ENCODE measurements at places on chromosomes 7 and 10. TPM values are rescaled to one million over a fixed set of nuclear protein-coding genes. Genes with fewer than 3 reads are reported as not detected.

FBXL13 gene
- total RNA-seq, result 0.30 TPM

- no peak for DNase-seq
These were observed 10.4 kb downstream of the HTR7 start for GRCh38 chr10:90847436-90847835.

- no peak for DNase-seq
These were observed 254.8 kb downstream of the INHBA start for GRCh38 chr7:41448104-41448503.

LIPN gene
- total RNA-seq, result 7.2 TPM

DNA sequence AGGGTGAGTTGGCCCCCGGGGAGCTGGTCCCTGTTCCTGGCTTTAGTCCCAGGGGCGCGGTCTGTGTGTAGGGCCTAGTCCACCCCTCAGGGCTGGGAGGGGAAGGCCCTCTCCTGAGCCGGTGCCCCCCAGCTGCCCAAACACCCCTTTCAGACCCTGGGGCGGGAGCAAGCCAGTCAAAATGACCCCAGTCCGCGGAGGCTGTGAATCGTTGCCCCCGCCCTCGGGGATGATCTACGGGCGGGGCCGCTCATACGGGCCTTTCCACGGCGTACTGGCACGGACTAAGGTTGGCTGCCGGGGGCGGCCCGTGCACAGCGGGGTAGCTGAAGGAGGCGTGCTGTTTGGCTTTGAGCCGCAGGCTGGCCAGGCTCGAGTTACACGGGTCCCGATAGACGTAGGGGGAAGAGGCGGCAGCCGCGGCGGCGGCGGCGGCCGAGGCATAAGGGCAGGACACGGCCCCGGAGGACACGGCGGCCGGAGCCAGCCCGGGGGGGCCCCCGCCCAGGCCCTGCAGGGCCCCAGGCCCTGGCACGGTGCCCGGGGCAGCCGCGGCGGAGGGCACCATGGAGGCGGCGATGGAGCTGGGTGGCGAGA lies 4.3 kb downstream of the ELOVL3 start:
- no peak for DNase-seq

DNA sequence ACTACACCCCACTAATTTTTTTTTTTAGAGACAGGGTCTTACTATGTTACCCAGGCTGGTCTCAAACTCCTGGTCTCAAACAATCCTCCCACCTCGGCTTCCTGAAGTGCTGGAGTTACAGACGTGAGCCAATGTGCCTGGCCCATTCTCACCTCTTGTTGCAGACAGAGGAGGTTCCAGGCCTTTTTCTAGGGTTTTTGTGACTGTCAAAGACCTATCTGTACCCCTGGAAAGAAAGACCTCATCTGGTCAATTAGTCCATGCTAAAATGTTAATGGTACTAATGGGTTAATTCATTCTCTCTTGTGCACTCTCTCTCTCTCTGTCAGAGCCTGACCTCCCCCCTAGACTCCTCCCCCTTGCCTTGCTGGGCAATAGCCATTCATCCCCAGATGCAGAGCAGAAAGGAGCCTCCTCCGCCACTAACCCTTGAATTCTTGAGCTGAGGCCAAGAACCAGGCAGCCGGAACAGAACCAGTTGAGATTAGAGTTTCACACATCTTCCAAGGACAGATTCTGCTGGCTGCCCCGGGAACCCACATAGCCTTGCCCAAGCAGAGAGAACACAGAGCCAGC lies 209.7 kb downstream of the SKIDA1 start:
- DNase-seq, result no peak

DNA sequence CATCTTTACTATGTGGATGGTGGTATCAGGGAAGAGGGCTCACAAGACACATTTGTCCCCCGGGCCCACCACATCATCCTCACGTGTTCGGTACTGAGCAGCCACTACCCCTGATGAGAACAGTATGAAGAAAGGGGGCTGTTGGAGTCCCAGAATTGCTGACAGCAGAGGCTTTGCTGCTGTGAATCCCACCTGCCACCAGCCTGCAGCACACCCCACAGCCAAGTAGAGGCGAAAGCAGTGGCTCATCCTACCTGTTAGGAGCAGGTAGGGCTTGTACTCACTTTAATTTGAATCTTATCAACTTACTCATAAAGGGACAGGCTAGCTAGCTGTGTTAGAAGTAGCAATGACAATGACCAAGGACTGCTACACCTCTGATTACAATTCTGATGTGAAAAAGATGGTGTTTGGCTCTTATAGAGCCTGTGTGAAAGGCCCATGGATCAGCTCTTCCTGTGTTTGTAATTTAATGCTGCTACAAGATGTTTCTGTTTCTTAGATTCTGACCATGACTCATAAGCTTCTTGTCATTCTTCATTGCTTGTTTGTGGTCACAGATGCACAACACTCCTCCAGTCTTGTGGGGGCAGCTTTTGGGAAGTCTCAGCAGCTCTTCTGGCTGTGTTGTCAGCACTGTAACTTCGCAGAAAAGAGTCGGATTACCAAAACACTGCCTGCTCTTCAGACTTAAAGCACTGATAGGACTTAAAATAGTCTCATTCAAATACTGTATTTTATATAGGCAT lies 9.1 kb upstream of the CSGALNACT2 start:
- no peak for DNase-seq

DNA sequence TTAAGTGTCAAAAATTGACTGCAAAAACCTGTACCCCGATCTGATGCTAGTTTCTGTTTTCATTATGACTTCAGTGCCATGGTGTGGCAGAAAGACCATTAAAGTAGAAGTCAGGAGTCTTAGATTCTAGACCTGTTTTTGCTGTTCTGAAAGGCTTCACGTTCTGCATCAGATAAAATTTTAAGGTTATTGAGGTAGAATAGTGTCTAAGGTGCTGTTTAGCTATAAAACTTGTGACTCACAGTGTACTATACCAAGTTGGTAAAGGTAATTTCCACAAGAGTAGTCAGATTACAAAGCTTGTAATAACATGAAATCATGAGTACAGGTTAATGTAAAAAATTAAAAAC lies 38.6 kb downstream of the ZNRF2 start:
- DNase-seq, result no peak

DNA sequence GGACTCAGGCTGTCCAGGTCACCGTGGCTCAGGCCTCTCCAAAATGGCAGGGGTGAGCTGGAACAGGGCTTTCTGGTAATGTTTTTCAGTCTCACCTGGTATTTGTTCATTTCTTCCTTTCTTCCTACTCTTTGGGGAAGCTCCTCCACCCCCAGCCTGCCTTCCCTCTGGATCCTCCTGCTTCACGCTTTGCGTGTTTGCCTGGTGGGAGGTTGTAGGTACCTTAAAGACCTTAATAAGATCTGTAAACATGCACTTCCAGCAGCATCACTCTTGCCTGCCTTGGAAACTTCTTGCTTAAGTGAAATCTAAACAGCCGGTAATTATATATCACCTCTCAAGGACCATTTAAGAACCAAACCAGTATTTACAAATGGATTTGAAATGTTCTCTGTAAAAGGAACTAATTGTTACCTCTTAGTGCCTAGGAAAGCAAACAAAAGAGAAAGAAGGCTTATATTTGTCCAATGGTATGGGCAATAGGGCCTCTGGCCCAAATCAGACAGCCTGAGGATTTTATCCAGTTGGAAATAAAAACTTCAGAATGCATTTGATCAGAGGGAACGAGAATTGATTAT lies 339.9 kb downstream of the CCSER2 start:
- DNase-seq, result no peak

DNA sequence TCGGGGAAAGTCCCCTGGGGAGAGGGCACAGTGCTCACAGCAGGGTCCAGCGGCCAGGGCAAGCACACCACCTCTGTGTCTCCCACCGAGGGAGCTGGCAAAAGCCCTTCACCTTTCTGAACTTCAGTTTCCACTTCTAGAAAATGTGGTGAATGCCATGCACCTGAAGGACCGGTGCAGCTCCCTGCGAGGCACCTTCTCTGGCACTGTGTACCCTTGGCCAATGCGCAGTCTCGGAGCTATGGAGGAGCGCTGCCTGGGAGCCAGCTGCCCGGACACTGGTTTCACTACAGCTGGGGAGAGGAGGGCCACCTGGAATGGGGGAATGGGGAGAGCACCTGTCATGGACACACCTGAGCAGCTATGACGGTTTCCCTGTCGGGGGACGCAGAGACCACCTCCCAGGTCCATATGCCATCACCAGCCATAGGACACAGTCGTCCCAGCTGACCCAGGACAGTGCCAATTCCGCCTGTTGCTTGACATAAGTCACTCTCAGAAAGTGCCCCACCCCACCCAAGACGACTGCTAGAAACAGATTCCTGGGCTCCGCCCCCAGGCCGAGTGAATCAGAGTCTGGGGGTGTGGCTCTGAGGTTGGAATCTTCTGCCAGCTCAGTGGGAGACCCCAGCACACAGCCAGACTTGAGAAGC lies 16.8 kb downstream of the RASGEF1A start:
- peak; percentile 49 for DNase-seq

DNA sequence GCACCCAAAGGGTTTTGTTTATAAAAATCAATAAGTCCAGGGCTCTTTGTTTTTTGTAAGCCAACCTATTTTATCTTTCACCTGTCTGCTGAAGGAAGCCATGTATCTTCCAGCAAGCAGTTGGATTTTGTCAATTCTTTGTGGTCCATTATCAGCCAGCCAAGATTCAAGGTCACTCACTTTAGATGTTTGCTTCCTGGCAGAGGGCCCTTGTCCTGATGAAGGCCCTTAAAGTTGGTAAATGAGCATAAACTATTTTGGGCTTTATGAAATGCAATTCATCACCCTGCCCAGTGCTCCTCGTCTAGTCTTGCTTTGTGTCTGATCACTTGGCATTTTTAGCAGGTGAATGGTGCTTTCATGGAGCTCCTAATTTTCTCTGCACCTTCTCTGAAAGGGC lies 1004.2 kb downstream of the GRID1 start:
- no peak for DNase-seq

DNA sequence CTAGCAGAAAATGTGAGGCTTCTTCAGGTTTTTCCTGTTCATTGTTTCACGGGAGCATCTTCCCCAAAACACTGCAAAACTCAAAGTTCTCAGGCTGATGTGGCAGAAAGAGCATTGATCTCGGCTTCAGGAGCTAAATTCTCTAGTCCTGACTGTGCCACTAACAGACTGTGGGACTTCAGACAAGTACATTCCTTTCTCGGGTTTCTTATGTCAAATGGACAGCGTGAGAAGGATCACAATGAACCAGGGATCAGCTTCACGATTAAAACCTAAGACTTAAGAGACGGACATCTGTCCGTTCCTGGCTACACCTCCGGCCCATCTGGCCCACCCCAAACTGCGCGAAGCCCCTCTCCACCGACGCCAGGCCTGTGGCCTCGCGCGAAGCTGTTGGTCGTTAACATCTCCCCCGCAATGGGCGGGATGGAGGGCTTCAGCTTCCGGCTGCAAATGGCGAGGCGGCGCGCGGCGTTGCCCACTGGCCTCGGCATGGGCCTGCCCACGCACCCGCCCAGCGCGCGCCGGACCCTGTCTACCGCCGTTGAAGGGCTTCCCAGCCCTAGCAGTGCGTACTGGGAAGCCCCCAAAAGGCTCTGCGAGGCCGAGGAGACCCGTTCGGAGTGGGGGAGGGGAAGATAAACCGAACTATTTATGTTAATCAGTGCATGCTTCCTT lies 549 bp upstream of the DDX50 start:
- DNase-seq, result peak; percentile 88

GRCh38 chr7:151035026-151035717 lies 6.9 kb downstream of the ABCB8 start:
- no peak for DNase-seq

- DNase-seq, result no peak
These were observed 448 bp upstream of the PTER start for GRCh38 chr10:16436367-16436757.

- no peak for DNase-seq
These were observed 40.9 kb downstream of the BMPER start for GRCh38 chr7:33946094-33946699.

METTL27 gene
- total RNA-seq, result 6.8 TPM

GRCh38 chr7:129147731-129148130 lies 3.2 kb downstream of the TSPAN33 start:
- no peak for DNase-seq

LIPM gene
- 16.7 TPM for total RNA-seq

KCND2 gene
- not detected for total RNA-seq

CREM gene
- 15.7 TPM for total RNA-seq

DNA sequence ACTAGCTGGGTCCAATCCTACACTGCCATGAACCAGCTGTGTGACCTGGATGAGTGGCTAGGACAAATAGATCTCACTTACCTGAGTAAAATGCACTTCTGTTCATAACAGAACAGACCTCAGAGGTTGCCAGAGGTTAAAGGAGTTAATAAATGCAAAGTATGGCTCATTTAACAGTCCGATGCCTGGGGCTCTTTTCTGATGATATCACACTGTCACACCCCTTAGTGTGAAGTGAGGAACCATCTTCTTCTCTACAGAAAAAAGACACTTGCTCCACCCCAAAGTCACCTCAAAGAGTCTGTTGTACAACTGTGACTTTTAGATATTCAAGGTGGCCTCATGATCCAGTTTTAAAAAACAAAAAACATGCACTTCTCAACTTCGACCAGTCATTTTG lies 21.5 kb upstream of the TARP start:
- no peak for DNase-seq

DNA sequence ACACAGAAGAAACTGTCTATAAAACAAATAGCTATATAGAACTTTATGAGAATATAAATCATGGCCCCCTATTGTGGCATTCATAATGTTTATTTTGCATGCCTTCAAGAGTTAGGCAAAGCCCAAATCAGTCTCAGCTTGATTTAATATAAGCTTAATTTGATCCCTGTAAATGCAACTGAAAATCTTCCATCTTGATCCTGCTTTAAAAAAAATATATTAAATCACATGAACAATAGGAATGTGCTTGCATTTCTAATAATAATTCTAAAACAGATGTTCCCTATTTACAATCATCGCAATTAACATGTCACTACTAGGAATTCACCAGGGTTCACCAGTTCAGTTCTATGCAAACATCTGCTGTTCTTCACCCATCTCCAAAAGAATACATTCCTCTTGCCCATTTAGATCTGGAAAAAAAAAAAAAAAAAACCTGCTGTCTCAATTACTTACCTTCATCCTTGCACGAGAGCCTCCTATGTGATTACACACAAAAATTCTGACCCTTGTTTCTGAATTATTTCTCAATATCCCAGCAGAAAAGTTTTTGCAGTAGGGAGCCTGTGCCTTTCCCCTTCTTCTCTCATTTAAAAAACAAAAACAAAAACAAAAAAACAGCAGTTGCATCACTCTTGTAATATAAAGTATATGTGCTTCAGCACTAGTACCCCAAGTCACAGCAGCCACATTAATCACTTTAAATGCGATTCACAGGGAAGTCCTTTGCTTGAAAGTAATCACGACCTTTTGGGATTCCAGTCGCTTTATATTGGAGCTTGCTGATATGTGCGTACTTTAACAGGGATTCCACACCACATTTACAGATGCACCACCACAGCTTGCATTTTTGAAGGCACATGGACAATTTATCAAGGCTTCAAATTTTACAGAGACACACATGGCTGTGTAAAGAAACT lies 194.8 kb upstream of the KMT2E start:
- DNase-seq, result no peak

GRCh38 chr7:50783303-50783702 lies 607 bp upstream of the GRB10 start:
- no peak for DNase-seq

- no peak for DNase-seq
These were observed 12.5 kb upstream of the NKX2-3 start for GRCh38 chr10:99520040-99520846.
